Keratinocyte (primary cell): ENCODE measurements at places on chromosomes 6 and 20.

- DNase-seq: no peak
Observed at GRCh38 chr6:27016689-27017088, 230.8 kb upstream of the PRSS16 start.

DNA sequence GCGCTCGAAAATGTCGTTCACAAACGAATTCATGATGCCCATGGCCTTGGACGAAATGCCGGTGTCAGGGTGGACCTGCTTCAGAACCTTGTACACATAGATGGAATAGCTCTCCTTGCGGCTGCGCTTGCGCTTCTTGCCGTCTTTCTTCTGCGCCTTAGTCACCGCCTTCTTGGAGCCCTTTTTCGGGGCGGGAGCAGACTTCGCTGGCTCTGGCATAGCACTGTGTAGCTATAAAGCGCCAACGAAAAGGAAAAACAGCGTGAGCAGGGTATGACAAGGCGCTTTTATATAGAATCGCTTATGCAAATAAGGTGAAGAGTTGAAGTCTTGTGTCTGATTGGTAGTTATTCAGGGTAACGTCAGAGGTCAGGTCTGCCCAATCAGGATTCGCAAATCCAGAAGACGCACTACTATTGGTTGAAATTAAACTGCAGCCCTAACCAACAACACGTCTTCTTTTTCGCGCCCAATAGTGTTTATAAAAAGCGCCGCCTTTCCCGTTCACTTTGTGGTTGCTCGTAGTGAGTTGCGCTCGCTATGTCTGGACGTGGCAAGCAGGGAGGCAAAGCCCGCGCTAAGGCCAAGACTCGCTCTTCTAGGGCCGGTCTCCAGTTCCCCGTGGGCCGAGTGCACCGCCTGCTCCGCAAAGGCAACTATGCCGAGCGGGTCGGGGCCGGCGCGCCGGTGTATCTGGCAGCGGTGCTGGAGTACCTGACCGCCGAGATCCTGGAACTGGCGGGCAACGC, 114.8 kb upstream of the PRSS16 start:
- peak; percentile 98 for DNase-seq

DNA sequence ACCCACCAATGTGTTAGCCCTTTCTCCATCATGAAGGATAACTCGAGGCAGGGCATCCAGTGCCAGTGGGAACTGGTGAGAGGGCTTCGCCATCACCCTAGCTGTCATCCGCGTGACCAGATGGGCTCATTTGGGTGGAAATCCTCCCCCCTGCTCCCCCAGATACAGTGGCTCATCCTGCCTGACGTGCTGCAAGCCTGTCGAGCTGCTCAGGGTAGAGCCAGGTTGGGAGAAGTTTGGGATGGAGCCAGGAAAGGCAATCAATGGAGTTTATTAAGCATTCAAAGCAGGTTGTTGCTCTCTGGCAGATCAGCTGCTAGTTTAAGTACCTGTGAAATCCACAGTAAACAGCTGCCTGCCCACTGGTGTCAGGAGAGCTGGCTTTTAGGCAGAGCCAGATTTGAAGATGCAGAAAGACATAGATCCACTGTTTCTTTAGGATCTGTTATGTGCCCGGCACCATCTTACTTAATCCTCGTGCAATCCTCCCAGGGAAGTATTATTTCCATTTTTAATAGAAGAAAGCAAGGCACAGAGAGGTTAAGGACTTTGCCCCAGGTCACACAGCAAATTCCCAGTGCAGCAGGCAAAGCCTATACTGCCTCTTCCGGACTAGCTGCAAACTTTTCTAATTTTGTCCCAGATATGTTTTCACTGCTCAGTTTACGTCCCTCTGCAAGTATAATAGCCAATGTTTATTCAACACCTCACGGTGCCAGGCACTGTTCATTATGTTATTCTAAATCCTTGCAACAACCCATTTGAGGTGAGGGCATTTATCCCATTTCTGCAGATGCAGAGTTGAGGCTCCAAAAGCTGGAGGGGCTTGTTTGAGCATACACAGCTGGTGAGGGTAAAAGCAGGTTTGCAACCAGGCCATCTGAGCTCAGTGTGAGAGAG, 54.1 kb upstream of the KCNG1 start:
- DNase-seq: no peak

- DNase-seq: no peak
Observed at GRCh38 chr6:130869681-130870080, 42.5 kb downstream of the SMLR1 start.

- no peak for DNase-seq
Observed at GRCh38 chr6:31572041-31572911, at the start of gene LTA. Gene LTA (plus strand): TSS chr6:31572289. CDS start chr6:31572743, 454 bp downstream.
